ENCODE measurements at places on chromosomes 12 and 14. TPM values are rescaled to one million over a fixed set of nuclear protein-coding genes. Genes with fewer than 3 reads are reported as not detected.

The TAS2R30 gene
- total RNA-seq: 6.6 TPM

The CLEC2A gene
- total RNA-seq: not detected

The GALC gene
- total RNA-seq: 15.4 TPM

The PKP2 gene
- not detected for total RNA-seq
